ENCODE measurements at places on chromosomes 7 and 10.

DNA sequence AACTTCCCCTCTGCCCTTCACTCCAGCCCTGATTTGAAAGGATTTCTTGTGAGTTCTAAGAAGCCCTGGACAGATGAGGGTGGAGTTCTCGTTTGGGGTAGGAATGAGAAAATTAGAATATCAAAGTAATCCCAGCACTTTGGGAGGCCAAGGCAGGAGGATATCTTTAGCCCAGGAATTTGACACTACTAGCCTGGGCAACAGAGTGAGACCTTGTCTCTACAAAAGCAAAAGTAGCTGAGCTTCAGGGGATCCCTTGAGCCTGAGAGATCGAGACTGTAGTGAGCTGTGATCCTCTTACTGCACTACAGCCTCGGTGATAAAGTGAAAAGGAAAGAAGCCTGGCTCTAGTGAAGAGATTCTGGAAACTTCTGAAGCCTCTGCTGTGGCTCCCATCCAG is 76.2 kb downstream of the TET1 start:
- DNase-seq, result no peak

DNA sequence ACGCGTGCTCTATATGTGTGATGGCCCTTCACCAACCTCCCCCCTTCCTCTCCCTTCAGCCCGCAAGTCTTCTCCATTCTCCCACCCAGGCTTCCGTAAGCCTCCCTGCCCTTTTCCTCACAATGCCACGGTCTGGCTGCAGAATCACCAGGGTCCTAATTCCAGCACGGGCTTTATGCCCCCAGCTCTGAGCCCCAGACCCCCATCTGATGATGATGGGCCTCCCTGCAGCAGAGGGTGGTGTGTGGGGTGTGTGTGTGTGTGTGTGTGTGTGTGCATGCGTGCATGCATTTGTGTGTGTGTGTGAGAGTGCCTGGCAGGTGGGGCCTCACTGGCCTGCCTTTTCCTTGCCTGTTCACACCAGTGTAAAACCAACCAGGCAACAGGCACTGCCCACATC is 109.9 kb downstream of the OAT start:
- no peak for DNase-seq

- DNase-seq, result no peak
These were observed 98.1 kb downstream of the MICALL2 start for GRCh38 chr7:1361016-1361755.

- DNase-seq, result no peak
These were observed 538.9 kb downstream of the INHBA start for GRCh38 chr7:41163991-41164390.

DNA sequence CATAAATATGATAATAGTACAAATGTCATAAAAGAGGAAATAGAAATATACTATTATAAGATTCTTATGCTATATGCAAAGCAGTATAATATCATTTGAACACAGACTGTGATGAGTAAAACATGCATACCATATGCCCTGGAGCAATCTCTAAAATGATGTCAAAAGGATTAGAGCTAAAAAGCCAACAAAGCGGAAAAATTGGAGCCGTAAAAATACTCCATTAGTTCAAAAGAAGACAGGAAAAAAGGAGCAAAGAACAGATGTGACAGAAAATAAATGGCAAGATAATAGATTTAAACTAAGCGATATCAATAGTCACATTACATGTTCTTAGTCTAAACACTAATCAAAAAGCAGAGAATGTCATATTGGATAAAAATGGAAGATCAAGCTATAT is 191.0 kb upstream of the PLPP4 start:
- DNase-seq, result no peak

GRCh38 chr10:132714096-132714985 is 71.6 kb downstream of the NKX6-2 start:
- peak; percentile 96 for DNase-seq

DNA sequence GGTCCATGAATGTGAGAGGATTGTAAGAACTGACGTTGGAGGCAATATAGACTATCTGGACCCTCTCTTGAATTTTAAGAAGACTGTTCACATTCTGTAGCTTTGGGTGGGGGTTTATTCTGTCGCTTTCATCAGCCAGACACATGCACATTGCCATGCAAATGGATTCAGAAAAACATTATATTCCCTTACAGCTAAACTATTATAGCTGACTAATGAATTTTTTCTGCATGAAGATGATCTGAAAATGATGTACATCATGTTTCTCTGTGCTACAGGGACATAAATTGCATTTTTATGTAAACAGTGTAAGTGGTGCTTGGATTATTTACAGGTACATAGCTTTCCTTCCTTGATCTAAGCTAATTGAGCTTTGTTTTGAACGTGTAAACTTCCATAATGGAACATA is 1.5 kb downstream of the MET start:
- peak; percentile 3 for DNase-seq

- DNase-seq, result no peak
These were observed 319.0 kb downstream of the HPSE2 start for GRCh38 chr10:98916526-98917125.

- no peak for DNase-seq
These were observed 342.7 kb downstream of the LRMDA start for GRCh38 chr10:75773813-75774782.

DNA sequence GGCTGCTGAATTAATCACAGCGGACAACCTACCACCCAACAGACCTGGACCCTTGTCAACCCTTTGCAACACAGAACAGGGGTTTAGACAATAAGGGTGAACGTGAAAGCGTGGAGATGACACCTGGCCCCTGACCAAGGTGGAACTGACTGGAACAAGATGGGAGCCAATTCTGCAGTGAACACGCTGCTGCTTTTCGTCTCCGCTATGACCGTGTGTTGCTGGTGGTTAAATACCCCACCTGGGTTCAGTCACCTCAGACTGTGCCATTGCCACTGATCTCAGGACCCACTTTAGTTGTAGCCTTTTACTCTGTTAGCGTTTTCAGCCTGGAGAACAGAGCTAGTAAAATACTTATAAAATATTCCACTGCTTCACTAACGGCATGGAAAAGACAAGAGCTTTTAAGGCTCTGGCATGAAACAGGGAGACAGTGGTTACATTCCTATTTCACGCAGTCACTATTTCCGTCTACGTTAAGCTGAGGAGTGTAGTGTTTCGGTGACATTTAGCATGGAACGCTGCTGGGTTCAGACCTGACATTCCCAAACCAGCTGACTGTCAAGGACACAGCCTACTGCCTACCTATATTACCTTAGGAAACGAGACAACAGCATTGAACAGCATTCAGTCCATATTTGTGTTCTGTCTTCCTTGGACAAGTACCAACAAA is 119.5 kb upstream of the PRSS1 start:
- DNase-seq, result no peak

DNA sequence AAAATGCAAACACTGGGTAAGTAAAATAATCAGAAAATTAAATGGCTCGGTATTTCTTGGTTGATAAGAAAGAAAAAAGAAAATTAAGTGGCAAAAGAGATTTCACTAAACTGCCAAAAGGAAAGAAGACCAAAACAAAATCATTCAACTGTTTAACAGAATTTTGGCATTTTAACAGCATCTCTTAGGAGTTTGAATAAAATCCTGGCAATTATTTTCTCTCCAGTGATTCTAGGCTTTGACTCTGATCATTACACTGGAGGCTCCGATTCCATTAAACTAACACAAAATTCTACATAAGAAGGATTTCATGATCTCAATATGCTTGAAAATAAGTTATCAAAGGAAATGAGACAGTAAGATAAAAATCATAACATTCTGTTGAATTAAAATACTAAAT is 62.3 kb downstream of the ARHGAP21 start:
- DNase-seq, result peak; percentile 14

- DNase-seq, result no peak
These were observed 11.3 kb upstream of the TOMM7 start for GRCh38 chr7:22833957-22834356.

- DNase-seq, result no peak
These were observed 99.8 kb downstream of the SND1 start for GRCh38 chr7:127751490-127752448.

DNA sequence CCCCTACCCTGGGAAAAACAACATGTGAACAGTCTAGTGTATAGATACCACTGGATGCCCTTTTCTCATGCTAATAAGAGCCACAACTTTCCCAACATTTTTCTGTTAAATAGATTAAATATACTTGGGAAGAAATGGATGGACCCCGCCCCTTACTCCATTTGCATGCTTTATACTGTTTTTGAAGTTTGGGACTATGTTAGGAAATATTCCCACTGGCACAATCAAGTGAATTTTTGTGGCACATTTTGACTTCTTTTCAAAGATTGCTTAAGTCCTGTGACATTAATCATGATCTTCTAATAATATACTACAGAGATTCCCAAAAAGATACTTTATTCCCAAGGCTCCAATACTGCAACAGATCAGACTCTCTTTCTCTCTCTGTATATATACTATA is 216.6 kb downstream of the TWIST1 start:
- DNase-seq, result no peak

- no peak for DNase-seq
These were observed 101.1 kb downstream of the PKD1L1 start for GRCh38 chr7:47847207-47847606.

DNA sequence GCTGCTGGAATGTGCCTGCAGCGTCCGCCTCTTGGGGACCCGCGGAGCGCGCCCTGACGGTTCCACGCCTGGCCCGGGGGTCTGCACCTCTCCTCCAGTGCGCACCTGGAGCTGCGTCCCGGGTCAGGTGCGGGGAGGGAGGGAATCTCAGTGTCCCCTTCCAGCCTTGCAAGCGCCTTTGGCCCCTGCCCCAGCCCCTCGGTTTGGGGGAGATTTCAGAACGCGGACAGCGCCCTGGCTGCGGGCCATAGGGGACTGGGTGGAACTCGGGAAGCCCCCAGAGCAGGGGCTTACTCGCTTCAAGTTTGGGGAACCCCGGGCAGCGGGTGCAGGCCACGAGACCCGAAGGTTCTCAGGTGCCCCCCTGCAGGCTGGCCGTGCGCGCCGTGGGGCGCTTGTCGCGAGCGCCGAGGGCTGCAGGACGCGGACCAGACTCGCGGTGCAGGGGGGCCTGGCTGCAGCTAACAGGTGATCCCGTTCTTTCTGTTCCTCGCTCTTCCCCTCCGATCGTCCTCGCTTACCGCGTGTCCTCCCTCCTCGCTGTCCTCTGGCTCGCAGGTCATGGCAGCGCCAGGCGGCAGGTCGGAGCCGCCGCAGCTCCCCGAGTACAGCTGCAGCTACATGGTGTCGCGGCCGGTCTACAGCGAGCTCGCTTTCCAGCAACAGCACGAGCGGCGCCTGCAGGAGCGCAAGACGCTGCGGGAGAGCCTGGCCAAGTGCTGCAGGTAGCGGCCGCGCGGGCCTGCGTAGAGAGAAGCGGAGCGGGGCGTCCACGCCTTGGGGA is 645 bp downstream of the SLC26A4 start:
- DNase-seq, result no peak

- DNase-seq, result no peak
These were observed 288.4 kb upstream of the LRRTM3 start for GRCh38 chr10:66637273-66638036.

GRCh38 chr10:7610651-7611389 is 55.9 kb downstream of the ITIH5 start:
- peak; percentile 49 for DNase-seq

GRCh38 chr10:14588084-14588937 is 186.4 kb downstream of the FAM107B start:
- DNase-seq, result no peak

GRCh38 chr7:96700516-96700915 is 9.1 kb downstream of the SEM1 start:
- no peak for DNase-seq

DNA sequence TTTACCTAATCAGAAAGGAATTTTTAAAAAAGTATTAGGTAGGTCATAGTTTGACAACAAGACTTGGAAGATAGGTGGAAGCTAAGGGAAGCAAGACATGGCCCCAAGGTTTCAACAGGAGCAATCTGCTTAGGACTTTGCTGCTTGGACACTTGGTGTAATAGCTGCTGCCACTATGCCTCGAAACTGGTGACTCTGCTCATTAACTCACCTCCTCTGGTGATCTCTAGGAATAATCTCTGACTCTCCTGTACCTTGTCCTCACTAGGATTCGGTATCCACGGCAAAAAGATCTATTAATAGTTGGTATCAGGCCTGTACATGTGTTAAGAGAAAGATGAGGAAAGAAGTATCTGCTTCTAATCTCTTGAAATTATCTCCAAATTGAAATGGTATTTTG is 53.1 kb downstream of the PTEN start:
- DNase-seq, result no peak

GRCh38 chr10:48550071-48550691 is 54.7 kb downstream of the ARHGAP22 start:
- DNase-seq, result no peak

DNA sequence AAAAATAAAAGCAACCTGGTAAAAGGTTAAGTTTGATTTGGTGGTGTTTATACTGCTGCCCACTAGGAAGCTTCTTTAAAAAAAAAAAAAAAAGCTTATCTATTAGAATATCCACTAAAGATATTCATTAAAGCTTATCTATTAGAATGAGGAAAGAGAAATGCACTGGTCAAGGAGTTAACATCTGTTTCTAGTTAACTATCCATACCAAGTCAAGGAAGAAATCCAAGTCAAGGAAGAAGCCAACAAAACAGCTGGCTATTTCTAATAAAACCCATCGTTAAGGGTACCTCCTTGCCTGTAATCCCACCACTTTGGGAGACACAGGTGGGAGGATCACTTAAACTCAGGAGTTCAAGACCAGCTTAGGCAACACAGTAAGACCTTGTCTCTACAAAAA is 82.6 kb downstream of the JMJD1C start:
- no peak for DNase-seq

- no peak for DNase-seq
These were observed 129.6 kb downstream of the ATP6V0E2 start for GRCh38 chr7:150003304-150003810.

DNA sequence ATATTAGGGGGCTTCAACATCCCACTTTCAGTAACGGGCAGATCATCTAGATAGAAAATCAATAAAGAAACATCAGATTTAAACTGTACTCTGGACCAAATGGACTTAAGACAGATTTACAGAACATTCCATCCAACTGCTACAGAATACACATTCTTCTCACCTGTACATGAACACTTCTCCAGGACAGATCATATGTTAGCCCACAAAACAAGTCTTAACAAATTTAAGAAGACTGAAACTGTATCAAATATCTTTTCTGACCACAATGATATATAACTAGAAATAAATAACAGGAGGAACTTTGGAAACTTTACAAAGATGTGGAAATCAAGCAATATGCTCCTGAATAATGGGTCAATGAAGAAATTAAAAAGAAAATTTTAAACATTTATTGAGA is 86.7 kb downstream of the MICU1 start:
- DNase-seq, result no peak

GRCh38 chr10:48314107-48314506 is 7.6 kb downstream of the MAPK8 start:
- DNase-seq, result no peak

GRCh38 chr10:124197371-124198124 is 104.2 kb upstream of the CHST15 start:
- peak; percentile 49 for DNase-seq

DNA sequence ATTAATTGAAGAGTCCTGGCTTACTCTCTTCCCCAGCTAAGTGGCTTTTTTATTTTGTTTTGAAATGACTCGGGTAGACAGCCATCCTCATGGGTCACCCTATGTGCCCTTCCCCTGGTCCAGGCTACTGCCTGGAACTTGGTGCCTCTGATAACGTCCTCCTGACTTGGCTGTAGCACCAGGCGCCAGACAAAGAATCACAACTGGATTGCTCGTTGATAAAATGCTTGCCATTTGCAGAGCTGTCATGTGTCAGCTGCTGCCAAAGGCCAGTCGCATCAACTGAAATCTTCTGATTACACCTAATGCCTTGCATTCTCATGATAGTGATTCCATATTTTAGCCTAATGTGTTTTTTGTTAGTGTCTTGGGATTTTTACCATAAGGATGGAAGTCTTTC is 27.4 kb upstream of the ABLIM1 start:
- no peak for DNase-seq

- DNase-seq, result no peak
These were observed 169.1 kb downstream of the LHFPL3 start for GRCh38 chr7:104497379-104497967.

Data from globus pallidus (tissue), 1 donor.